EL (cell line): ENCODE measurements at places on chromosomes 7 and 10.

- DNase-seq = peak; percentile 56
Measured at GRCh38 chr7:75048435-75049379, 24.9 kb downstream of the RCC1L start.

GRCh38 chr10:120266022-120266421 lies 191.0 kb upstream of the PLPP4 start:
- no peak for DNase-seq

DNA sequence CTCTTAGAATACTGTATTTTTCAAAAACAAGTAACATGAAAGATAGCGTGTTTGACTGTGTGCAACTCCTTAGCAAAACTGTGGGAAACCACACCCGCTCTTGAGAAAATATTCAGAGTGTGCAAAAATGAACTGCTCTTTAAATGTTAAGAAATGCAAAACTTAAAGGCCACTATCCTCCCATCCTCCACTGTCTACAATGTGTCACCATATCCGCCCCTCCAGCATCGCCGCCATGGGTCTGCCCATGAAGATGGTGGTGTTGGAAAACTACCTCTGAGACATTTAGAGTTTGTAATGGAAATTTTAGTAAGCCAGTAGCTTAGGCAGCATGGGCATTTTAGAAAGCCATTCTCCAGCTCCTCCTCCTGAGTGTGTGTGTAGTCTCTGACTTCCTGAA lies 20.1 kb upstream of the NMT2 start:
- DNase-seq = no peak

- no peak for DNase-seq
Measured at GRCh38 chr7:7972922-7973594, 4.5 kb downstream of the GLCCI1 start.

GRCh38 chr10:97723001-97723400 lies 9.5 kb downstream of the MARVELD1 start:
- no peak for DNase-seq

GRCh38 chr10:4147245-4147644 lies 362.2 kb upstream of the KLF6 start:
- DNase-seq = no peak

GRCh38 chr10:323651-324293 lies 188.5 kb downstream of the ZMYND11 start:
- DNase-seq = peak; percentile 97

DNA sequence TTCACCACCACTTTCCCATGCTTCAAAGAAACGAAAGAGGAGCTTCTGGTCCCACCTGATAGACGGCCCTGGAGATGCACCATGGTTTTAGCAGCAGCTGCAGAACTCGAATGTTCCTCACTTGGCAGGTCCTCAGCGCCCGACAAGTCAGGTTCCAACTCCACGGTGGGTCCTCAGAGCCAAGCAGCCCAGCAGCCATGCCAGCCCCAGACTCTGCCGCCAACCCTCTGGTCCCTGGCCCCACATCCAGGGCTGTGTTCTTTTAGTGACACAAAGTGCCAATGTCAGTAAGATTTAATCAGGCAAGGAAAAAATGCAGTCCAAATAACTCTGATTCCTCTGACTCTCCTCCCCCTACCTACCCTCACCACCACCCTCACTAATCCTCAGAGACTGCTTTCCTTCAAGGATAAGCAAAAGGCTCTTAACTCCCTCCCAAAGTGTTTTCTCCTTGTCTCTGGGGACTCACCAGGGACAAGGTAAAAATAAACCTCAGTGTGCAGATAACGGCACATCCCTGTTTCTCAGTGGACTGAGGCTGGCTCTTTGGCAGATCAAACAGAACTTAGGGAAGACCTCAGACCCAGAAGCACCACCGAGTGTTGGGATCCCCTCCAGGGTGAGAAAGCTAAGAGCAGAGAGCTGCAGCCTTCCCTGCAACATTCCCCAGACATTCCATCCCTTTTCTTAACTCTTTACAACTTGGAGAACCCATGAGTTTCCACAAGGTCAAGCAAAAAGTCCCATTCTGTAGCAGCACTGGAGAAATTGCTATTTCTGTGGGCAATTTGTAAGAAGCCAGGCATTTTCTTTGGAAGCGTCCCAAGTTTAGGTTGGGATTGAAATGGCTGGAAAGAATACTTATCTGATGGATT lies 358.9 kb downstream of the FRMD4A start:
- DNase-seq = peak; percentile 79

GRCh38 chr10:93826355-93826754 lies 67.4 kb upstream of the SLC35G1 start:
- DNase-seq = peak; percentile 16

- peak; percentile 68 for DNase-seq
Measured at GRCh38 chr7:111210996-111211395, 120.1 kb downstream of the LRRN3 start.

- DNase-seq = peak; percentile 45
Measured at GRCh38 chr10:14670551-14671240, 104.0 kb downstream of the FAM107B start.

DNA sequence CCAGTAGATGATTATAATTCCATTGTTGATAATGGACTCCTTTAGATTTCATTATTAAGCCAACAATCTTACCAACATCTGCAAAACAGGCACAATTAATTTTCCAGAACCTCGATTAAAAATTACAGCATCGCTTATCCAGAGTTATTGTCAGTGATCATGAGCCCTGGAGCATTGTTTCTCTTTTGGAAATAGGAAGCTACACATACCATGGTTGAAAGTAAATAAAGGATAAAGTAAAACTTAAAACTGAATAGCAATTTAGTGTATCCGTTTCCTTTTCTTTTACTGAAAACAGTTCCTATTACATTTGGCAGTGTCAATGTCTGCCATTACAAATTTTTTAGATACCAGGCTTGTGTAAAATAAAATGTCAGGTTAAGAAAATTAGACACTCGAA lies 9.9 kb upstream of the HOXA2 start:
- DNase-seq = no peak

DNA sequence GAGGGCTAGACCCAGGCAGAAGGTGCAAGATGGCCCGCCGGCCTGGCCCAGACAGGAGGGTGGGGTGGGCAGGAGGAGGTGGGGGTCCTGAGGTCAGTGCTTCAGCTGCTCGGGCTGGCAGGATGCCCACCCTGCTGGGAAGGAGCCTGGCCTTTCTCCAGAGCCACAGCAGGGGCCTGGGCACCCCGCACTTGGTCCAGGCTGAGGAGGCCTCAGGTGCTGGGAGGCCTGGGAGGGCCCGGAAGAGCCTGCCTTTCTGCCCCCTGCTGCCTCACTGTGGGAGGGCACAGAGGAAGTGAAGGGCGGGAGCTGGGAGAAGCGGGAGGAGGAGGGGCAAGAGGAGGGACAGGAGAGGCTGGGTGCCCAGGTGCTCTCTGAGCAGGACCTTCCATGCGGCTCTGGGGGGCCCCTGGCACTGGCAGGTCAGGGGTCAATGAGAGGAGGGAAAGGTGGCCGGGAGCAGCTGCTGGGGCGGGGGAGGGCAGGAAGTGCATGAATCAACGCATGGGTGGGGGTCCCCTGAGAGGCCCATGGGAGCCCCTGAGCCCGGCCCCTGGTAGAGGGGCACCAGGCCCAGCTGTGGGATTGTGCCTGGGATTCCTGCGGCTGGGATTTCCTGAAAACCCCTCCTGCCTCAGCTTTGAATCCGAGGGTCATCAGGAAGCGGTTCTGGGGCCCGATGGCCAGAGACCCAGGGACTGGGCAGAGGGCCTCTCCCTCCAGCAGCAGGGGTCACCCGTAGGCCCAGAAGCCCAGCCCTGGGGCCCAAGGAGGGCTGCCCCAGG lies 49.9 kb downstream of the PWWP2B start:
- DNase-seq = peak; percentile 58

- no peak for DNase-seq
Measured at GRCh38 chr7:152925412-152926147, 166.0 kb downstream of the ACTR3B start.
